ENCODE measurements at places on chromosomes 1 and 21.

- DNase-seq = no peak
Measured at GRCh38 chr1:186841599-186841998, 12.8 kb downstream of the PLA2G4A start.

DNA sequence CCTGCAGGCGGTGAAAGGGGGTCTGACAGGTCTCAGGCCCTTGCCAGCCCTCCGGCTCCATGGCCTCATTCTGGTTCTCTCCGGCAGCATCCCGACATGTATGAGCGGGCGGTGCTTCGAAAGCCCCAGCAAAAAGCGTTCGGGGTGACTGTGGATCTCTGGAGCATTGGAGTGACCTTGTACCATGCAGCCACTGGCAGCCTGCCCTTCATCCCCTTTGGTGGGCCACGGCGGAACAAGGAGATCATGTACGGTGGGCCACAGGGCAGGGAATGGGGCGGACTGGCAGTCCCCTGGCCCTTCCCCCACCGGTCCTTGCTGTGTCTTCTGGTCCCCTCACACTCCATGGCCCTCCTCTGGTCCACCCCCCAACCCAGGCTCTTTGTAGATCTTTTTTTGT, 6.3 kb downstream of the IKBKE start:
- DNase-seq = no peak

- no peak for DNase-seq
Measured at GRCh38 chr1:24047110-24047477, 64.8 kb downstream of the MYOM3 start.

DNA sequence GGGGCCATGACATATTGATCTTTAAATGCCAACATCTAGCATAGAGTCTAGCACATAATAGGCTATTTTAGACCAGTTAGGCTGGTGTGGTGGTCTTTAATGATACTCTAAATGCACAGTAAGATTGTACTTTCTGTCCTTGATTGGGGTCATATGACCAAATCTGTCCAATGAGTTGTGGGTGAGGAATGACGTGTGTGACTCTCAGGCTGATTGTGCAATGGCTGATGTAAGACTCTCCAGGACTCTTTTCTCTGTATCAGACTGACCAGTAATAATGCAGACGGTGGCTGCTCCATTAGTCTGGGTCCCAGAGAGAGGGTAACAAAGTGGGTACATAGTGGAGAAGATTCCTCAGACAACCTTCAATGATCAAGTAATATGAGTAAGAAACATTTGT, 541.6 kb upstream of the CAMK1G start:
- no peak for DNase-seq

DNA sequence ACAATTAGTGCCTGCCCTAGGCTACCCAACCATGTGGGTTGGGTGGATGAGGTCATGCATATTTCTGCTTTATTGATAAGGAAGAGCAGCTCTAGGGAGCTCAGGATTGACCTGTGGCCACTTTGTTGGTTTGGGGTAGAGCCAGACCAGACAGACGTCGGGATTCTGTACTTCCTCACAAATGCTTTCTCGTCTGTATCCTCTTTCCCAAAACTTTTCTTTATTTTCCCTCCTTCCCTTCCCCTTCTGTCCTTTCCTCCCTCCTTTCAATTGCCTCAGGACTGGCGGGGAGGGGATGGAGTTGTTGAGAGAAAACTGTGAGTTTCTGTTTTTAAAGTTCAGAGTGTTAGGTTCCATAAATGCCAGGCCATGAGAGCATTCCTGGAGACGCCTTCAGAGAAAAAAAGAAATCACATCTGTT, 68.0 kb downstream of the UCK2 start:
- no peak for DNase-seq

DNA sequence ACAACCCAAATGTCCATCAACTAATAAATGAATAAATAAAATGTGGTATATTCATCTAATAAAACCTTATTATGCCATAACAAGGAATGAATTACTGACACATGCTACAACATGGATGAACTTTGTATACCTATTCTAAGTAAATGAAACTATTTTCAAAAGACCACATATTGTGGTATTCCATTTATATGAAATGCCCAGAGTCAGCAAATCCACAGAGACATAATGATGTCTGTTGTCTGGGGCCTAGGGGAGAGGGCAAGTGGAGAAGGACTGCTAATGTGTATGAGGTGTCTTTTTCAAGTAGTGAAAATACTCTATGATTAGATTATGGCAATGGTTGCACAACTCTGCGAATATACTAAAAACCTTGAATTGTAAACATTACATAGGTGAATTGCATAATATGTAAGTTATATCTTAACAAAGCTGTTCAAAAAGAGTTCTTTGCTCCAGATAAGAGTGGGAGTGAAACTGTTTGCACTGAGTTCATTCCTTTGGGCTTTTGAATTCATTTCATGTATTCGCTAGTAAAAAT, 464.2 kb downstream of the NUF2 start:
- no peak for DNase-seq

GRCh38 chr1:145994391-145995120, 1.8 kb downstream of the TXNIP start:
- no peak for DNase-seq

GRCh38 chr1:63799820-63800219, 26.0 kb downstream of the ROR1 start:
- no peak for DNase-seq

GRCh38 chr1:182681568-182681912, 2.8 kb downstream of the RGS8 start:
- no peak for DNase-seq

GRCh38 chr1:190029441-190029840, 448.2 kb downstream of the BRINP3 start:
- DNase-seq = no peak

GRCh38 chr1:47755101-47755990, 241.8 kb downstream of the TRABD2B start:
- DNase-seq = no peak

- DNase-seq = no peak
Measured at GRCh38 chr1:91616712-91617111, 116.1 kb downstream of the CDC7 start.

- DNase-seq = no peak
Measured at GRCh38 chr21:33505833-33506232, 14.3 kb upstream of the DNAJC28 start.

GRCh38 chr1:47883963-47884362, 113.2 kb downstream of the TRABD2B start:
- DNase-seq = no peak

DNA sequence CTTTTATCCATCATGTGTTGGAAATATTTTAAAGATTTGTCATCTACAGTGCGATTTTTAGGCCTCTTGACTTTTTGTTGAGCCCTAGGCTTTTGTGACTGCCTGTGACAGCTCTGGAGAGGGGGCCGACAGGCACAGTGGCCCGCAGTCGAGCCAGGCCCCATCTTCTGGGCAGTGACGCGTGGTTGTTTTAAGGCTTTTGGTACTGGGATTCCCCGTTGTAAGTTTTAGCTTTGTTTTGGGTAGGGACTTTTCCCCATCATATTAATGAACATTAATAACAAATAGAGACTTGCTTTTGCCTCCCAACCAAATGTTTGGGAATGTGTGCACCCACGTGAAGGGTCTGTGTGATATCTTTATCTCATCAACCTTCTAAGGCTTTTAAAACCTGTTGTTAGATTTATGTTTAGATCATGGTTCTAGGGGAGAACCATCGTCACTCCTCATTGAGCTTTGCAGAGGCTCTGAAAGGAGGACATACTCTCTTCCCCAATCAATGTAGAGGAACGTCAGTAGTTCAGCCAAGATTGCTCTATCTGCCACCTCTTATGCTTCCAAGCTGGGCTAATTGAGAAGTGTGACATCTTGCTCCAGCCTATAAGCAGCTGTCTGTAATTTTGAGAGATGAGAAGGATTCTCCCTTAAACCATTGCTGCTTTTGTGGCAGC, 34.6 kb downstream of the MAPKAPK2 start:
- DNase-seq = no peak

DNA sequence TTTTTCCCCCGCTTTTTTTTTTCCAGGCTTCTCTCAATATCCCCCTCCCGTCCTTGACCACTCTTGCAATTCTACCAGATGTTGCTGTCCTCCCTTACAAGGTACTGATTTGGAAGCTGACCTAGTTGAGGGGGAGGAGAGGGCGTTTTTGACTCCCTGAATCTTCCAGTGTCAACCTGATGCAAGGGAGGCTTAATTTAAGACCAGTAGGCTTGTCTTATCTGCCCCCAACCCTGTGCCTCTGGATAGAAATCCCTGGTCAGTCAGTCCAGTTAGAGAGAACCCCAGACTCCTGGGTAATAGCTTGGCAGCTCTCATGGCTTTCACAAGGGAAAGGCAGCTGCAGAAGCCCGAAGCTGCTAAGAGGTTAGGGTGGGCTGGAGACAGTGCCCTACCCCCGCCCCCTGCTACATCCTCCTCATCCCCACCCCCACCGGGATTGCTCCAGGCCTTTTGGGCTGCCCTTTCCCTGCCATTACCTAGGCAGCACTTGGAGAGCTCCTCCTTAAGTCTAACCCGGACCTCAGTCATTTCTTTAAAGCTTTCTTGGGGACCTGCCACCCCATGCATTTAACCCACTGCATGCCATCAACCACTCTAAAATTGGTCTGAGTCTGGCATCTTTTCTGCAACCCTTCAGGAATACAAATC, 3.6 kb downstream of the ACKR1 start:
- DNase-seq = no peak

GRCh38 chr21:28410256-28410655, 582.4 kb downstream of the LTN1 start:
- DNase-seq = no peak

GRCh38 chr1:161481624-161482392, 23.4 kb upstream of the FCGR2A start:
- DNase-seq = no peak

DNA sequence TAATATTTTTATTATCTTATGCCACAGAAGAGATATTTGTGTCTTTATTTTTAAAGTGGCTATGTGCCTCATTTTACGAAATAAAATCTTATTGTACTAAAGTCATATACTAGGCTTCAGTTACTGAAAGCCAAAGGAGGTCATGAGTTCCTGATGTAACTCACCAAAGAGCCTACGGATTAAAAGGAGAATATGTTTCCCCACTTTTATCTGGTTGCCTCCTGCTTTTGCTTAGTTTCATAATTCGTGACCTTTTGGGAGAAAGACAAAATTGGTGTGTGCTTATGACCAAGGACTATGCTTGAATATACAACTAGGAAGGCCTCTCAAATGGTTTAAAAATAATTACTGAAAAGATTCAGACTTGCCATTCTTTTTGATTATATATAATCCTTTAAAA, 18.2 kb upstream of the AHCTF1 start:
- DNase-seq = no peak

DNA sequence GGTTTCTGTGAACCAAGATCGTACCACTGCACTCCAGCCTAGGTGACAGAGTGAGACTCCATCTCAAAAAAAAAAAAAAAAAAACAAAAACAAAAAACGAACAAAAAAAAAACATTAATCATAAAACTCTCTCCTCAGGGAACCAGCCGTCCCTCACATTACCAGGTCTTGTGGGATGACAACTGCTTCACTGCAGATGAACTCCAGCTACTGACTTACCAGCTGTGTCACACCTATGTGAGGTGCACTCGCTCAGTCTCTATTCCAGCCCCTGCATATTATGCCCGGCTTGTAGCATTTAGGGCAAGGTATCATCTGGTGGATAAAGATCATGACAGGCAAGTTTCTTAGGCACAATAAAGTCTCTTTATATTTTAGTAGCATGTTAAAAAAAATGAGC, 32.3 kb upstream of the AGO1 start:
- DNase-seq = no peak

DNA sequence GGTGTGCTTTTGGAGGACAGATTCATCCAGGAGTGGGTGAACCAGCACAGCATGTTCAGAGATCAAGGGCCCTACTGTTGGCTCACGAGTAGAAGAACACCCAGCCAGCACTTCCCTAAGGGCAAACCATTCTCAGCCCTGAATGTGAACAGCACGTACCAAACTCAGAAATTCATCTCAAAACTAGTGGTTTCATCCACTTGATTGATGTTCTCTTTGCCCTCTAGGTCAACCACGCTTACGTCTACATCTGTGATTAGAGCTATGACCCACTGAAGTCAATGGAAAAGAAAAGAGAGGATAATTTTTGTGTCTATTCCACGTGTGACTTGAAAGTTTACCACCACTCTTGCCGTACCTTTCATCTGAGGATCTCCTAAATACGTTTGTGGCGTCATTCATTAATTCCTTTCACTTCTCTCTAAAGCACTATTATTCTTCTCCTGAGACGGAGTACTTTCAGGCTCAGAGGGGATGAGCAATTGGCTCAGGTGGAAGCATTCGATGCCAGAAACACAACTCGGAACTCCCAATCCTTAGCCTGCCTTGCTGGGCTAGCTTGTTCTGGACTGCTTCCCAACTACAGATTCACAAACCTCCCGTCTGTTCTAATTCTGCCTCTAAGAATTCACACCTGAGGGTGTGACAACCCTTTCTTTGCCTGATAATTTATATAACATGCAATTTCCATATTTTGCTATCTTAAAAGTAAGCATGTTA, 57.3 kb upstream of the HIVEP3 start:
- no peak for DNase-seq

DNA sequence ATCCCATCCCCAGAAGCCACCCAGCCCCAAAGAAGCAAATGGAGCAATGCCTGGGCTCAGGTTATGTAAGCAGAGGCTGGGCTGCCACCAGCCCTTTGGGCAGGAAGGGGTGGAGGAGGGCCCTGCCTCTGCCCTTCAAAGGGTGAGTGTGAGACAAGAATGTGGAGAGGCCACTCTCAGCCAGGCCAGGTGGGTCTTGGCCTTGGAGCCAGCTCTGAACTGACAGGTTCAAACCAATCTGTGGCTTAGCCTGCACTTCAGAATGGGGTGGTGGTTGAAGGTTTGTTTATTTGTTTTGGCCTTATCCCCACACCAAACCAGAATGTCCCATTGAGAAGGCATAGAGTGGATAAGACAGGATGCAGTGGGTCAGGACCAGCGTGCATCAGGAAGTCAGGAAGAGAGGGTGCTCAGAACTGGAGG, 29.8 kb downstream of the C1orf116 start:
- no peak for DNase-seq

GRCh38 chr1:43947874-43948437, 1.2 kb downstream of the IPO13 start:
- no peak for DNase-seq

GRCh38 chr1:210728437-210729149, 399.9 kb downstream of the HHAT start:
- DNase-seq = no peak

DNA sequence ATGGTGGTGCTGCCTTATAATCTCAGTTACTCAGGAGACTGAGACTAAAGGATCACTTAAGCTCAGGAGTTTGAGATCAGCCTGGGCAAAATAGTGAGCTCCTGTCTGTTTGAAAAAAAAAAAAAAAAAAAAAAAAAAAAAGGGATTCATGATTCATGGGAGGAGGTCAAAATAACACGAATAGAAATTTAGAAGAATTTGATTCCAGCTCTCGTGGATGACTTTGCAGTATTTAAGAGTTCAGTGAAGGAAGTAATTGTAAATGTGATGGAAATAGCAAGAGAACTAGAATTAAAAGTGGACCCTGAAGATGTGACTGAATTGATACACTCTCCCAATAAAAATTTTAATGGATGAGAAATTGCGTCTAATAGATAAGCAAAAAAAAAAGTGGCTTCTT, 15.8 kb downstream of the AUNIP start:
- DNase-seq = no peak
